ENCODE measurements at places on chromosomes 4 and X.

DNA sequence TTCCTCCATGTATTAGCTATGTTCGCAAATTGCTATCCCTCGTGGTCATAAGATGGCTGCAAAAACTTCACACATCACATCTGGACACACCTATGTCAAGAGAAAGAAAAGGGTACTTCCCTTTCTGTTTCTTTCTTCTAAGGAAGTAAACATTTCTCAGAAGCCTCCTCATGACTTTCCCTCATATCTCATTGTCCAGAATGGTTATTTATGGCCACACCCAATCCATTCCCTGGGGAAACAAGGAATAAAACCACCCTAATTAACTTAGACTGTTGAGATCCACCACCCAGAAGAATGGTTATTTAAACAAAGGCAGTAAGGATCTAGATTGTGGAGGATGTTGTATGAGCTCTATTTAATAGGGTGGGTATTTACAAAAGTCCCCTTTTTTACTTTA lies 160.8 kb upstream of the LNX1 start:
- DNase-seq = no peak

GRCh38 chr4:145545538-145546174 lies 64.0 kb downstream of the SMAD1 start:
- DNase-seq = no peak

GRCh38 chrX:18961686-18962085 lies 22.2 kb downstream of the PHKA2 start:
- no peak for DNase-seq

DNA sequence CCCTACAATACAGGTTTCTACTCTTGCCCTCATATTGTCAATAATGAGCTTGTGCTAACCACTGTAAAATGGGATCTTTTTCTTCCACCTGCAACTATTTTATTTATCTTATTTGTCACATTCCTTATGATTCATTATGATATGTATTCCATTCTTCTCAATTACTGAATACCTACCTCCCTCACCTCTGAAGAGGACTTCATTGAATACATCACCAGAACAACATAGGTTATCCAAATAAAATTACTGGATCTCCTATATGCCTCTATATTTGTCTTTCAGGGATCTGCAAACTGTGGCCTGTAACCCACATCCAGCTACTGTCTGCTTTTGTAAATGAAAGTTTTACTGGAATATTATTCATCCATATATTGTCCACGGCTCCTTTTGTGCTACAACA lies 41.3 kb downstream of the STPG2 start:
- no peak for DNase-seq

DNA sequence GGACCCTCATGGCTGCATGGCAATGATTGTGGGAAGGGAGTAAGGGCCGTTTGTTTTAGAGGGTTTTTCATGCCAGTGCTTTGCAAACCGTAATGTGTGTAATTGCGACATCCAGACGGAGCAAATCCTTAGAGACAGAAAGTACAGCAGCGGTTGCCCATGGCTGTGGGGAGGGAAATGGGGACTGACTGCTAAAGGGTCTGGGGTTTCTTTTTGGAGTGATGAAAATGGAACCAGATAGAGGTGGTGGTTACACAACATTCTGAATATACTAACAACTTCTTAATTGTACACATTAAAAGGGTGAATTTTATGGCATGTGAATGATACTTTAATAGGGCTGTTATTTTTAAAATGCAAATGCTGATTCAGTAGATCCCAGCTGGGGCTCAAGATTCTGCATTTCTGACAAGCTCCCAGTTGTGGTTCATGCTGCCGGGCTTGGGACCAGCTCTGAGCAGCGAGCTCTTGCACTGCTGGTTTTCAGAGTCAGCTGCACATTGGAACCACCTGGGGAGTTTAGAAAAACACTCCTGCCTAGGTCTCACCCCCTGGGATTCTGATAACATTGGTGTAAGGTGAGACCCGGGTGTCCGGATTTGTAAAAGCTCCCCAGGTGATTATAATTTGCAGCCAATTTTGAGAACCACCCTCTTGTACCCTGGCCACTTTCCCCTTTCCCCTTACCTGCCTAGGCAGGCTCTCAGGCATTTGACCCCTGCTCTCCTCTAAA lies 47.7 kb downstream of the PRPS1 start:
- no peak for DNase-seq

- DNase-seq = no peak
Observed at GRCh38 chr4:178836865-178837264, 1394.6 kb upstream of the AGA start.

GRCh38 chr4:34771632-34772031 lies 1472.7 kb downstream of the ARAP2 start:
- no peak for DNase-seq

DNA sequence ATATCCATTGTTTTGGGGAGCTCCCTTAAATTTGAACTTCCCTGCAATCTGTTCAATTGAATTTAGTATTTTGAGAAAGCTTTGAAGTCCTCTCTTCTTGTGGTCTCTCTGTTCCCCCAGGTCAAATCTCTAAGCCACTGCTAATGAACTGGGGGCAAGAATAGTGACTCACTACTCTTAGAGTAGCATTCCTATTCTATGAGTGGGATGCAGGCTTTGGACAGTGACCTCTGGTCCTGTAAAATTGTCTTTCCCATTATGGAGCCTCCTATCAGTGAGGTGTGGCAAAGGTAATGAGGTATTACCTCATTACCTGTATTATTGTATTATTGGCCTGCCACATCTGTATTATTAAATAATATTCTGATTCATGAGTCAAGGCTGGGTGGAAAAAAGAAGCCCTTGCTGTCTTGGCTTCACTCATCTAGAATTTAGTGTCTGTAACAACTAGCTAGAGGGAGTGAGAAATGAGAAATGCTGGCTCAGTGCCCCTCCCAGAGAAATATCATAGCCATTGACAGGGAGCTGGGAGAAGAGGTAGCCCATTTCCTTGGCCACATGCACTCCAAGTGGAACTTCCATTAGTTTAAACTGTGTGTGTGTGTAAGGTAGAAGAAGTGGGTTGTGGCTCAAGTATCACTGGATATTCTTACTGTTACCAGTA lies 393.9 kb upstream of the CTSO start:
- no peak for DNase-seq

DNA sequence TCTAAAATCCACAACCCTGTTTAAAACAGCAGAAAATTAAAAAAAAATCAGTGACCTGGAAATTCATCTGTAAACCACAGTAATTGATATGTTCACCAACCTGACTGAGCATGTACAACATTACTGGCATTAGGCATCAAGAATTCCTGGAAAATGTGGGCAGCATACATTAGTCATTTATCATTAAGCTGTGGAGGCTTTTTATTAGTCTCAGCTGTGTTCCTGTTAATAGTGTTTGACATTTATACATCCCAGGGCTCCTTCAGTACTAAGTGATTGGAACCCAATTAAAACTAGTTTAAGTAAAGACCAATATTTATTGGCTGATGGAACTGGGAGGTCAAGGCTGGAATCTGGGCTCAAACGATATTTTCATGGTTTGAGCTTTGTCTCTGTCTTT lies 227.3 kb upstream of the GIMD1 start:
- no peak for DNase-seq

DNA sequence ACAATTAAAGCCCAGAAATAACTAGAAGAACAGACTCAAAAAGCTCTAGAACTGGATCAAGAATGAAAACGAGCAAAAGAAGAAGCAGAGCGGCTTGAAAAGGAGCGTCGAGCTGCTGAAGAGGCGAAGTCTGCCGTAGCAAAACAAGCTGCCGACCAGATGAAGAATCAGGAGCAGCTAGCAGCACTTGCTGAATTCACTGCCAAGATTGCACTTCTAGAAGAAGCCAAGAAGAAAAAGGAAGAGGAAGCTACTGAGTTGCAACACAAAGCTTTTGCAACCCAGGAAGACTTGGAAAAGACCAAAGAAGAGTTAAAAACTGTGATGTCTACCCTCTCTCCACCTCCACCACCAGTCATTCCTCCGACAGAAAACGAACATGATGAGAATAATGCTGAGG lies 56.1 kb upstream of the PPP4R3C start:
- DNase-seq = no peak

GRCh38 chr4:153529646-153530045 lies 63.5 kb downstream of the TMEM131L start:
- DNase-seq = no peak

GRCh38 chr4:73816814-73817213 lies 19.7 kb upstream of the CXCL6 start:
- no peak for DNase-seq

DNA sequence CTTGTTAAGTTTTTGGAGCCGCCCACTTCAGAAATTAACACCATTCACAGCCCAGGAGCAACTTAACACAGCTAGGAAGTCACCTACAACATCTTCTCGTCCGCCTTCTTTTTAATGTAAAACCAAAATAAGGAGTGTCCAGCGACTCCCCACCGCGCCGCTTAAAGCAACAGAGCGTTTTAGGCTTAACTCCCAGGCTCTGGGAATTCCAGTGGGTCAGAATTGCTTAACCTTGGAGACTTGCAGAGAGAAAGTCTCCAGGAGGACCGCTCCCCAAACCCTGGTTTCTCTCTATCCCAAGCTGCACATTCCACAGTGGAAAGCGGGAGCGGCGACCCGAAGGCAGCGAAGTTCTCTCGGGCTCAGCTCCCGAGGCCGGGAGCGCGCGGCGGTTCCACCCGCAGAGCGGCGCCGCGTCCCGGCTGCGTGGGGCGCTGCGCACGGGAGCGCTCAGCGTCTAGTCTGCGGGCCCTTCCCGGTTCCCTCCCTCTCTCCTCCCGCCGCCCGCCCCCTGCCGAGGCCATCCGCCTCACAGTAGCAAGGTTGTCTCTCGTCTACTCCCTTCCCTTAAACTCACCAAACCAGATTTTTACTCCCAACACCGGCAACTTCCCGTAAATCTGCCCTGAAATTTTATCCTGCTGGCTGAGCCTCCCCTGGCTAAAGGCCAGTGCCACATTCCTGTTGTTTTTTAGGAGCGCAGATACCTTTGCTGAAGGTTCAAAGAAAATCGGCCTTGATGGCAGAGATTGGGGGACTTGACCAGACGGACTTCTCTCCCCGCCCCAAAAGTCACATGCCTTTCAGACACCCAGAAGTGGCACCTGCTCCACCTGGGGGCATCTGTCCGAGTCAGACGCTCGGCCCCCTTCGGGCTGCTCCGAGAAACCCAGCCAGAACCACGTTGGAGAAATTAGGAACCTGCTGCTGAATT lies at the start of gene RBM47:
RBM47 (minus strand) TSS at position 464 of the 934 bp plus-strand sequence. CDS start 190,971 bp downstream, outside the sequence.
- no peak for DNase-seq

DNA sequence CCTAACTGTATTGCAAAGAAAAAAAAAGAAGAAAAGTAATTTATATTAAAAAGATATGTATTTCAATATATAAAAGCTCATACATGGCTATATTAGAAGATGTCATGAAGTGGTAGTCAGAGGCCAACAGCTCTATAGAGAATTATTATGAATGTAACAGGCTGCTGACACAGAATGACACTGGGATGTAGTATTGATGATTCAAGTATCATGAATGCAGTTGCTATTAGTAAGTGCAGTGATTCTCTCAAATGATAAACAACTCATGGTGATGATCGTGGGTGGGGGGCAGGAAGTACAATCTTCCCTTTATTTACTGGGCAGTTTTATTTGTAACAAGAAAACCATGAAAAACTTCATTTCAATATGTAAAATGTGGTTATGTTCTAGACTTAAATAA lies 124.6 kb downstream of the COL4A6 start:
- DNase-seq = no peak

GRCh38 chr4:5626913-5627312 lies 81.4 kb downstream of the EVC2 start:
- no peak for DNase-seq

DNA sequence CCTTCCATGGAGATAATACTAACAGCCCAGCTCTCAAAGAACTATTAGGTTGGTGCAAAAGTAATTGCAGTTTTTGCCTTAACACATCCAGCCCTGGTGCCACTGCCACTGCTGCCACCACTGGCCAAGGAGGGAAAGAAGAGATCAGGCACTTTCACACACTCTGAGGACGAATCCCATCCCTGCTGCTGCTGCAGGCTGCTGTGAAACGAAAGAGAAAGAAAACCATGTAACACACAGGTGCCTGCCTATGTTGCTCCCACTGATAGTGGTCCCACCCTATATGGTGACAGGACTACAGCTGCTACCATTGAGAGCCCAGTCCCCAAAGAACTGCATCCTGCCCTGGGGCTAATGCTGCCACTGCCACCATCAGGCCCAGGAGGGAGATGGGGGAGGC lies 35.1 kb downstream of the TMLHE start:
- DNase-seq = no peak

DNA sequence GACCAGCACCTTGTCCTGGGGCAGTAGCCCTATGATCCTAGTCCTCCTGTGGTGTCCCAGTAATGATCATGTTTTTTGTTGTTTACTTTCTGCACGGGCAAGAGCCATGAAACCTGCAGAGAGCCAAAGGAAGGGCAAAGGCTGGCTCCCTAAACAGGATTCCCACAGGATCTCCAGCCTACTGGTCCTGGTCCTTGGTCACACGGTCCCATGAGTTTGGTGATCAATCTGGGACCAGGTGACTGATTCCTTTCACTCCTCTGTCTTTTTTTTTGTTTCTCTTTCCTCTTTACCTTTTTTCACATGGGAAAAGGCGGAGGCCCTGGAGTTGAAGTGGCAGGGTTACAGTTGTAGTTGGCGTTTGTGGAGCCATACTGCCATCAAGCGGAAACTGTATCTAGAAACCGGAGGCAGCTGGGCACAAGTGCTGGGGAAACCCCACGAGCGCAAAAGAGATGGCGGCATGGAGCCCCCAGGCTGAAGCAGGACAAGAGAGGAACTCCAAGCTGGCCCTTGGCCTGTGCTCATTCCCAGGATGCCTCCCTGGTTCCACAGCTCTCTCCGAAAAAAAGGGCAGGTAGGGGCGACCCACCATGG lies 34.6 kb downstream of the NBDY start:
- no peak for DNase-seq

GRCh38 chrX:149563359-149563758 lies 13.6 kb upstream of the HSFX3 start:
- DNase-seq = no peak

- DNase-seq = no peak
Observed at GRCh38 chr4:148057516-148057915, 325.6 kb downstream of the ARHGAP10 start.

- DNase-seq = no peak
Observed at GRCh38 chrX:69226459-69227158, 61.4 kb upstream of the PJA1 start.

DNA sequence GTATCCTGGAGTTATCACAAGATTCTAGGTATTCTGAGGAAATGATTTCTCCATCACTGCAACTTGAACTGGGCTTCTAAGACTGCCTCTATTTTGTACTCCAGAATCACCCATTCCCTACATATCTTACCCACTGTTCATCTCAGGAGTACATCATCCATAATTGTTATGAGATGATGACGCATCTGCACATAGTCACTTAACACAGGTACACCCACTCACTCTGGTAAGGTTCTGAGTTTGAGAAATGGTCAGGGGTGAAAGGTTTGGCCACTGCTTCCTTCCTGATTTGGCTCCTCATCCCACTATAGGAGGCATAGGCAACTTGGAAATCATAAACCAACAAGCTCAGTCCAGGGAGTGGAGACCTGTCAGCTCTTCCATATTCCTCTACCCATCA lies 143.9 kb downstream of the GLRA2 start:
- DNase-seq = no peak

GRCh38 chrX:44143061-44143602 lies 169.9 kb upstream of the NDP start:
- DNase-seq = no peak

- DNase-seq = no peak
Observed at GRCh38 chr4:148982200-148982599, 540.0 kb upstream of the NR3C2 start.
